ENCODE measurements at places on chromosomes 6 and 20. TPM values are rescaled to one million over a fixed set of nuclear protein-coding genes. Genes with fewer than 3 reads are reported as not detected.

The LHFPL5 gene
- total RNA-seq, result 0.17 TPM

The PRPH2 gene
- total RNA-seq, result 2.6 TPM

The BPIFB4 gene
- total RNA-seq, result not detected

- peak; percentile 13 for DNase-seq
Observed at GRCh38 chr6:135114355-135115145, 59.9 kb upstream of the HBS1L start.

DNA sequence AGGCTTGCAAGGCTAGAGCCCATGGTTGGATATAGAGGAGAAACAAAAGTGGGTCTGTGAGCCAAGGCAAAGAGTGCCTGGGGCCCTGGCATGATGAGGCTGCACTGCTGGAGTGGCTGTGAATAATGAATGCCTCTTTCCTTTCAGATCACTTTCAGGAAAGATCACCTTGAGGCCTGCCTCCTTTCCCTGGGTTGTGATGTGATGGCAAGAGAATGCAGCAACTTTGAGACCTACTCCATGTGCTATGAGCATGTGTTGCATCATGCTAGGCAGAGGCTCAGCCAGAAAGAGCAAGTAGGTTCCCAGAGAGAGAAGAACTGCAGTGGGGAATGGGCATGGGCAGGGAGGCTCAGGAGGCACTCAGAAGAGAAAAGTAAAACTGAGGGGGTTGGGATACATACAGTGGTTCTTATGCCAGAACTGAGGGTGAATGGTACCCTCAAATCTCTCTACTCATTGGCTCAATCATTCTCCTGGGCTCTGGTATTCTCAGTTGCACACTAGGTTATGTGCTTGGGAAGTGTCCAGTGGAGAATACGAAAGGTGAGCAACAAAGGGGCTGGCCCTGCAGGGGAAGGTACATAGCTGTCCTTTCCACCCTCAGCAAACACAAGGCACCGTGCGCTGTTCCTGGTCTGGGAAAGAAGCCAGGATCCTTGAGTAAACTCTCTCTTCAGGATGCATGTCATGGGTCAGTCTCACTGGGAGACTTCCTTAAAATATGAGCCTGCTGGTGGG is 45.9 kb downstream of the CD164 start:
- no peak for DNase-seq

GRCh38 chr6:149331871-149332270 is 14.4 kb downstream of the TAB2 start:
- no peak for DNase-seq

DNA sequence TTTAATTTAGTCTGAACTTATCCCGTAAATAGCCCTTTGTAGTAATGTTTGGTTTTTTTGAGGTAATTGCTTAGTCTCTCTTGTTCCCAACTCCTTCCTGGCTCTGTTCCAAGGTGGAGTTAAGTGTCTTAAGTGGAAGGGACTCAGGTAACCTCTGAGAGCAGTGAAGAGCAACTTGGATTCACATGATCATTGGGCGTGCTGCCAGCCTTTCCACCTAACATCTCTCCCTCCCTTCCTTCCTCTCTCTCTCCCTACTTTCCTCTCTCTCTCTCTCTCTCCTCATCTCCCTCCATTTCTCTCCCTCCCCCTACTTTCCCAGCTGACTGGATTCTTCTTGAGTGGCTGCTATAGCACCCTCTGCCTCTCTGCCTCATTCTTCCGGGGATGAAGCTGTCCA is 232.9 kb upstream of the SASH1 start:
- DNase-seq, result no peak

- DNase-seq, result no peak
Observed at GRCh38 chr20:19943061-19943521, 74.1 kb upstream of the NAA20 start.

GRCh38 chr6:77512554-77512953 is 49.3 kb upstream of the HTR1B start:
- DNase-seq, result no peak

GRCh38 chr6:73521351-73521985 is 636 bp upstream of the EEF1A1 start:
- DNase-seq, result peak; percentile 85

GRCh38 chr6:162922563-162923166 is 194.9 kb downstream of the PACRG start:
- DNase-seq, result no peak
